ENCODE measurements at places on chromosomes 5 and 9.

DNA sequence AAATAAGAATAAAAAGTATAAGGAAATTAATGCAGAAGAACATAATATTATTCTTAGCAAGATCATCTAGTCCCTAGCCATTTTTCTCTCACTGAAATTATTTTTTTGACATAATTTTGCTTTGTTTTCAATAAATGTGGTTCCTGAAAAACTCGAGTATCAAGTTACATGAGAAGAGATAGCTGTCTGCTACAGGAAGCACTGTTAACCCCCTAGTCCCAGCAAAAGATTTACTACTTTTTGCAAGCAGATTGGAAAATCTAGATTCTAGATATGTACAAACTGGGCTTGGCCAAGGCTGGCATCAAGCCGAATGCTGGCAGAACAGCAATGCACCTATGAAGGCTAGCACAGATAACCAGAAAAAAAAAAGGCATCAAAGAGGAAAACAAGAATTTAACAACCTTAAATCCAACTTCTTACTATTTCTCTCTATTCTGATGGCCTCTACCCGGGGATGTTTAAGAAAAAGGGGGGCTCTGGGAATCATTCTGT, 21.9 kb upstream of the ISCA1 start:
- no peak for DNase-seq

DNA sequence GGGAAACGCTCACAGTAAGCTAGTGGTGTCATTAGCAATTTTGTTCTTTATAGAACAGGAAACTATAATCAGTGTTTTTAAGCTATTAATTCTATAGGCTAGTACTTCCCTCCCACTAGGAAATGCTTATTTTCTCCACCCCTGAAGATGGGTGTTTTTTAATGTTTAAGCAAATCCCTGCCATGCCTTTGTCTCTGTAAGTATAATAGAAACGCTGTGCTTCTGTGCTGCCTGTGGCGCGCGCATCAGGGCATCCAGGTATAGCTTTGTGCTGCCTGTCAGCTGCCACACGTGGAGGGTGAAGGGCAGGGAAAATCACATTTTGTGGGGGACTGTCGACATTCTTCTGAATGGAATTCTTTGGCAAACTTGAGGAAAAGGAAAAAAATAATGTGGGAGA, 217.5 kb downstream of the RAB3C start:
- no peak for DNase-seq

- no peak for DNase-seq
Measured at GRCh38 chr5:67998709-67999261, 216.8 kb upstream of the PIK3R1 start.

DNA sequence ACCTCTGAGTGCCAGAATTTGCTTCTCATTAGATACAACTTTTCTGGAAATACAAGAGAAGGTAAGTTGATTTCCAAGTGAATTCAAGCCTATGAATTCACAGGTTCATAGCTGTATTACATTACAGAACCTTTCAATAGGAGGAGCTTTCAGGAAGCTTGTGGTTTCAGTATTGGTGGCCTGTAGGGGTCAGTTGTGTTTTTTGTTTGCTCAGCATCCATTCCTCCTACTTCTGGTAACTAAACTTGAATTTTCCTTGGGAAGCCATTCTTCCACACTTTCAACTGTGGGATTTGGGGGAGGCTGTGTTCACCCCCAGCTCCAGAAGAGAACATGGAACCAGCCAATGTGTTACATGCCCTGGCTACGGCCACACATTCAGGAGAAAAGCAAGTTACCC, 5.6 kb upstream of the CYSTM1 start:
- DNase-seq = no peak

- no peak for DNase-seq
Measured at GRCh38 chr9:130728721-130729120, 35.1 kb downstream of the EXOSC2 start.

All from activated CD8-positive, alpha-beta memory T cell treated with anti-CD3 and anti-CD28 coated beads for 48 hours (primary cell).